Stimulated activated CD4-positive, alpha-beta T cell treated with anti-CD3 and anti-CD28 coated beads, Interleukin-2, amount 100 ng/mL, for 48 hours (primary cell): ENCODE measurements at places on chromosomes 3 and 15.

DNA sequence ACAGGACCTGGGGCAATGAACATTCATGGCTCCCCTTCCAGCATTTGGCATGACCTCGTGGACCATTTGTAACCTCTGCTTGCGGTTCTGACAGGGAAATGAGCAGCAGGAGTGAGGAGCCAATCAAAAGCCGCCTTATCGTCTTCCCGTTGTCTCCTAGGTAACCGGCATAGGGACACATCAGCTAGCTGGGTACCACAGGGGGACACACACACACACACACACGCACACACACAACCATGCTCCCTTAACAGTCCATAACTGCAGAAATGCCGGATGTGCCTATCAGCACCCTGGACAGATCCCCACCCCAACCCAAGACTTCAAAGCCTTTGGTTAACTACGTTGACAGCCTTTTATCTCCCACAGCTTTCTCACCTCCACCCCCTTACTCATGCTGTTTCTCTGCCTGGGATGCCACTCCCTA is 53.4 kb upstream of the CCDC174 start:
- peak; percentile 38 for DNase-seq

DNA sequence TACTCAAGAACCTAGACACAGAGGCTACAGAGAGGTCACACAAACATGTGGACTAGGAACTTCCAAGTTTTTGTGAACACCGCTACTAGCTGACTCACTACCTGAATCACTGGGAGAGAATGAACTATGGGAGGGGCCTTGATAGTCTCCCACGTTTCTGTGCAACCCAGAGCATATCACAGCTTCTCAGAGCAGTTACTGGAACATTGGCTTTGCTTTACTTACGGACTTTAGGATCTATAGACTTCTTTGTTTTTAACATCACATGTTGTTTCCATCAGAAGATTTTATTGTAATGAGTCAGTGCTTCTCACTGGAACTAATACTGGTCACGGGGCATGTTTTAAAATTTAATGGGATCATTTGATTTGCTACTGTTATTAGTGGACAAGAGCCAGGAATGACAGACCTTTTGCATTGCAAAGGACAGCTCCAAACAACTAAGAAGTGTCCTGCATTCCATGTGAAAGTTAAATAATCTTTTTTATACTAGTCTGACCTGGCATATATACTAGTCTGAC is 35.6 kb downstream of the RTP4 start:
- DNase-seq, result no peak

DNA sequence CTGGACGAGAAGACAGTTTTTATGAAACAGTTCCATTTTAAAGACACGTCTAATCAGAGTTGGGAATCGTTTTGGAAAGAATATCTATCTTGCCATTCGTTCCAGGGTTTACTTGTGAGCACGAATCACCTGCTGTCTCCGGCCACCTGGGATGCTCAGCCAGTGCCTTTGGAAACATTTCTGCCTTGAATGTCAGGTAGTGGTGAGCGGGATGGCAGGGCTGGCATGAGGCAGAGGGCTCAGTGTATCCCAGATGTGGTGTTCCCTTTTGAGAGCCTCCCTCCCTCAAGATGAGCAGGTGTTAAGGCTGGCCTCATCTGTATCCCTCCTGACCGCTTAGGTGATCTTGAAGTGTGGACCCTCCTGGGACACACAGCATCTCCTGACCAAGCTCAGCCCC is 47.9 kb upstream of the PLXNA1 start:
- DNase-seq, result no peak

GRCh38 chr3:20658491-20658890 is 472.5 kb upstream of the SGO1 start:
- DNase-seq, result no peak
